Activated T-helper 9 cell treated with anti-CD3 and anti-CD28 coated beads, Interleukin-2, amount 50 U/mL, for 16 hours (primary cell): ENCODE measurements at places on chromosomes 13 and 19.

DNA sequence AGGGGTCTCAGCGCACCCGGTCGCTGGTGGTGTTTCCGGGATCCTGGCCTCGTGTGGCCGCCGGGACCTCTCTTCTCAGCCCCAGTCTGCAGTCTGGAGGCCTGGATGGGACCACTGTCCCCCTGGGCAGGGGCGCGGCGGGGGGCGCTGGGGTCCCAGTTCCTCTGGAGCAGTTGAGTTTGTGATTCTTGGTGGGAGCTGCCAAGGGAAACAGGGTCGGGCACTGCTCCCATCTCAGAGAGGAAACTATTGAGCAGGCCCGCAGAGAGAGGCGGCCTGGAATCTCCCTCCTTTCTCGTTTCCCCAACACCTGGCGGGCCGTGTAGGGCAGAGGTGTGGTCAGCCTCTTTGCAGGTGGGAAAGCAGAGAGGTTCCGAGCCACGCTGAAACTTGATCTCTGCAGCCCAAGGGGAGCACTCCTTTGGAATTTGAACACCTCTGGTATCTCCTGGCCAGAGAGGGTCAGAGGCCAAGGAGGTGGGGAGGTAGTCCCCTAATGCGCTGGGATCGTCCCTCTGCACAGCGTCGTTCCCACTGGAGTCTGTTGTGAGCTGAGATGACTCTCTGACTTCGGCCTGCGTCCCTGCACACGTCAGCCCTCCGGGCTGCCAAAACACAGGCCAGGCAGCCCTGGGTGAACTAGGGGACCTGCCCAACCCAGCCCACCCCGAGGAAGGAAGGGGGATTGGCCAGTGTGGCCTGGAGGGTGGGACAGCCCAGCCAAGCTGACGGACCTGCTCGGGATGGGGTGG, 741 bp downstream of the PLEKHF1 start:
- no peak for DNase-seq

DNA sequence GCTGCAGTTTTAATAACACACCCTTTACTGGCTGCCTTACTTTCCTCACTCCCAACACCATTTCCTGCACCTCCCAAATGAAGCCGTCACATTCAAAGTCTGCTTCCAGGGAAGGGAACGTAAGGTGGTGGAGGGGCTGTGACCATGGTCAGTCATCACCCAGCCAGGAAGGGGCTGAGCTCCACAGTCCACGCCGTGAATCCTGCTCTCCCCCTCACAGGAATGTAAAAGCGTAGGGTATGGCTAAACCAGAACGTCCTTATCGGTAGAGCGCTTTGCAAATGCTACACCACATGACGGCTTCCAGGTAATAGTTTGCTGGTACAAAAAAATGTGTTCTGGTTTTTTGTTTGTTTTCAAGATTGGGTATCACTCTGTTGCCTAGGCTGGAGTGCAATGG, 7.0 kb downstream of the NUMBL start:
- no peak for DNase-seq

DNA sequence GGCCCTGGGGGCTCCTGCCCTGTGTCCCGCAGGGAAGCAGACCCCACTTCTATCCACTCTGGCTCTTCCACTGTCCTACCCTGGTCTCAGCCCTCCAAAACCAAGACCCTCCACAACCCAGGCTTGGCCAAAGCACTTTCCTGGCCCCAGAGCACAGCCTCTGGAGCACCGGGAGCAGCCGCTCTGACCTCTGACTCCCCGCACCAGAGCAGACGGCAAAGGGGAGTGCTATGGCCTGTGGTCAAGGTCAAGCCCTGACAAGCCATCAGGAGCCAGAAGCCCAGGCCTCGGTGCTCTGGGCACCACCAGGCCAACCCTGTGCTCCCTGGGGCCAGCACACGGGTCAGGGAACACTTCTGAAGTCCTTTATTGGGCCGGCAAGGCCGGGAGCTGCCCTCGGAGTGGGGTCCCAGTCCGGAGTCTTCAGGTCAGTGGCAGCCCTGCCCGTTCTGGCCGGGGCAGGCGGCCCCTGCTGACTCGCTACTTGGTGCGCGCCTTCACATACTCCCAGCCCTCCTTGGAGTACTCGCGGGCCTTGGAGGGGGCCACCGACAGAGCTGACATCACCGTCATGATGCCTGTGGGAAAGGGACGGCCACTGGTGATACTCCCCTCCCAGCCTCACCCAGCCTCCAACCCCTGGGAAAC, 2.1 kb downstream of the MICOS13 start:
- DNase-seq = no peak

- no peak for DNase-seq
These were observed 14.0 kb upstream of the RAB20 start for GRCh38 chr13:110575322-110576069.

DNA sequence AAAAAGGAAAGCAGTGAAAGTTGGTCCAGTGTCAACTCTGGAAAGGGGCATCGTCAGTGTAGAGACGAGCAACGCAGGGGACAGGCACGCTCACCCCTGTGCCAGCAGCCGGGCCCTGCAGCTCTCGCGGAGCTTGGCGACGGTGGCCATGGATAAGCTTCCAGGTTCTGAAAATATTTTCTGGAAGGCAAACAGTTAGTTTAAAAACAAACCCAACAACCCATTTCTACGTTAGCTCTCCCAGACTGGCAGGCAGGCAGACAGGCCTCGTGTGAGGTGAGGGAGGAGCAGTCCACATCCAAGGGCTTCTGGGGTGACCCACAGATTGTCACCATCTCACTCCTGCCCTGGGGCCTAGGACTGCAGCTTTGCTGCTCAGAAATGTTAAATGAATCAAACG, 27.4 kb downstream of the LAMP1 start:
- no peak for DNase-seq

DNA sequence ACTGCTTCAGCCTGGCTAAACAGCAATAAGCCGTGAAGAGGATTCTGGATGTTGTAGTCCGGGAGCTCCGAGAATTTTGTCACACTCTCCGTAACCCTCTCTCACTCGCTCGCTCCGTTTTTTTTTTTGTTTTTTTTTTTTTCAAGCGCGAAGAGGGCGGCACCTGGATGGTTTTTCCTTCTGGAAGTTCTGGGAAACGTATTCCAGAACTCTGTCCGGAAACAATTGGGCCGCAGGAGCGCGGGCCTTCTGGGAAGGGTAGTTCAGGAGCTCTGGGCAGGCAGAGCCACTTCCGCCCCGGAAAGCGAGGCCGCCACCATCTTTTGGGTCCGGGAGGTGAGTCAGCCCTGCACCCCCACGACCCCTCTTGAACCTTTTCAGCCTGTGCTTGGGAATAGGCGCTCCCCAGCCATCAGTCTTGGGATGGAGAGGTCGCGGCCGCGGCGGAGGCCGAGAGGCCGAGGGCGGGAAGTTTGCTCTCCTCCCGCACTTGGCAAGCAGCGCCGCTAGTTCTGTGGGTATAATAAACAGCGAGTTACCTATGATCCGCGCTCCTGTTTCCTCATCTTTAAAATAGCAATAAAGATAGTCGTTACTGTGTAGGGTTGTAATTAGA, at the start of gene ZNF227:
TSS of gene ZNF227 (plus strand) at position 283 of the 616 bp plus-strand sequence. CDS start 5,261 bp downstream, outside the sequence.
- DNase-seq = peak; percentile 67

GRCh38 chr13:113001241-113002140, 32.5 kb downstream of the MCF2L start:
- DNase-seq = no peak

DNA sequence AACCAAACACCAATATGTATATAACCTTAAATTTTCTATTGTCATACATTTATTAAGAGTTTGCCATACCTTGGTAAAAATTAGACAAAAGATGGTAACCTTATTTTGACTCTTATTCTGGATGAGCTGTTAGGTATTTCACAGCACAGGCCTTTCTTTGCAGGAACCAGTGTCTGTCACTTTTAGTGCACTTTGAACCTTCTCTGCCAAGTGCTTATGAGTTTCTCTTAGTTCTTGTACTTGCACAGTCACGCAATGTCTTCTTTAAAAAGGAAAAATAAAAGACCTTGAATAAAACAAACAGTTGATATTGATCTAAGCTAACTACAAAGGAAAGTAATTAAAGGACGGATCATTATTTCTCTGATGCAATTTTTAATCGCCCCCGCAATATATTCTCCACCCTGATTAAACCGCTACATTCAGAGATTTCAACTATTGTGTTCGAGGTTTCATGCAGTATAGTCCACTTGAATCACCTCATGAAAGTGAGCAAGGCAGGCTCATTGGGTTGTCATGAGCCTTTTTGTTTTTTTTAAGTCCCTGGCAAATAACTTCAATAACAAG, 534.5 kb downstream of the KLF5 start:
- DNase-seq = no peak

- DNase-seq = no peak
These were observed 6.2 kb upstream of the COLGALT1 start for GRCh38 chr19:17549085-17549740.

GRCh38 chr19:38543807-38544568, 73.8 kb downstream of the MAP4K1 start:
- no peak for DNase-seq

DNA sequence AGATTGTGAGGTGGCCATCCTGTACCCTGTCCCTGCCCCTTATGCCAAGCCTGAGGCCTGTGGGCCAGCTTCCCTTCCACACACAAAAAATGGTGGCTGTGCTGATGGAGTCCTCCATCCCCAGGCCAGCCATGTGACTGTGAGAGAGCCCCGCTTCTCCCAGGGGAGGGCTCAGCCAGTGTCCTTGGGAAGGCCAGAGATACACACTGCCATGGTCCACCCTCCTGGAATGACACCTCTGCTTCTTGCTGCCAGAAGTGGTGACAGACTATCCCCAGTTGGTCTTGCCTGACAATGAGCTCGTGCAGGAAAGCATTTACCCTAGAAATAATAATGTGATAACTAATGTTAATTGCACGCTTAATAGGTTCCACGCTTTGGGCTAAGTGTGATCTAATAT, 38.0 kb downstream of the FAM124A start:
- no peak for DNase-seq

GRCh38 chr13:95137096-95137495, 164.2 kb downstream of the ABCC4 start:
- no peak for DNase-seq

DNA sequence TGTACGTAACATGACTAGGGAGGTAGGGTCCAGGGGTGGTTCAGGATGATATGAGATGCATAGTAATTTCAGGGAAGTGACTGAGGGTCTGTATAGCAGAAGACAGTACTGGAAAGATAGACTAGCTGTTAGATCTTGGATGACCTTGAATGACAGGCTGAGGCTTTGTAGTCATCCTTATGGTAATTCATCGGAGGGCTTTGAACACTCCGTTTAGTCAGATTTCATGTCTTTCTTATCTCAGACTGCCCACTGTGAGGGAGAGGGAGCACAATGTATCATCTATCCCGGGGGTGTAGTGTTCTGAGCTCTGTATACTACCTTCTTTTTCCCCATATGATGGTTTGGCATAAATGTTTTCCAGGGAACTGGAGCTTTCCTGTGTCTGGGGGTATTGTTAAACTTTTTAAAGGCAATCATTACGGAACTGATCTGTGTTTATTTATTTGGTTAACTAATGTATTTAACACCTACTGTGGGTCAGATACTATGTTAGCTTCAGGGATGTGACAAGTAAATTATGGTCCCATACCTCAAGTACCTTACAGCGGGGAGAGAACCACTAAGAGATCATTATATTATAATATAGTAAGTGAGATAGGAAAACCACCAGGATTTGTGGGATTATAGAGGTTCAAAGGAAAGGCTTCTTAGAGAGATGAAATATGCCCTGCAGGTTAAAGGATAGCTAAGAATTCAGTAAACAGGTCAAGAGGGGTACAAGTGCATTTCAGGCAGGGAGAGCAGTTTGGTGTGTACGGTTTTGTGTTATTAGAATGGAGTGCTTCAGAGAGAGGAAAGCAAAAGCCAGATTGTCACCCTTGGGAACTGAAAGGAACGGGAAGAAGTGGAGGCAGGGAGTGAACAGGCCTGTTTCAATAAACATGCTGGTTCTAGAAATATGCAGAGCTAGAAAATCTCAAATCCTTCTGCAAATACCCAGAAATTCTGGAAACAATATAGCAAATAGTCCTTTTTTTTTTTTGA, 164.8 kb upstream of the KL start:
- no peak for DNase-seq

DNA sequence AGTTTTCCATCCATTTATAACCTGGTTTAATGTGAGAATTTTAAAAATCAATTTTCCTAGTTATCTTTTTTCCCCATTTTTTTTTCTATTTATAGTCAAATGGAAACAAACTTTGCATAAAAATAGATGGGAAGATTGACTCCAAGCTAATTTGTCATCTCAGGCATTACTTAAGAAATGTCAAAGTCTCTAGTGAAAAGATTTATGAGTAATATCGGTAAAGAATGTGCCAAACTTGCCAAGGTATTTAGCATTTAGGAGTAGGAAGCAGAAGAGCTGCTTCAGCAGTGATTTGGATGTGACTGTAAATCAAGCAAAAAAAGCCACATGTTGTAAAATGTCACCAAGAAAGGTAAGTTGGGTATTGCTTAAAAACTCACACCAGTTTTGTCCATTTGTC, 108.6 kb downstream of the LACC1 start:
- no peak for DNase-seq

DNA sequence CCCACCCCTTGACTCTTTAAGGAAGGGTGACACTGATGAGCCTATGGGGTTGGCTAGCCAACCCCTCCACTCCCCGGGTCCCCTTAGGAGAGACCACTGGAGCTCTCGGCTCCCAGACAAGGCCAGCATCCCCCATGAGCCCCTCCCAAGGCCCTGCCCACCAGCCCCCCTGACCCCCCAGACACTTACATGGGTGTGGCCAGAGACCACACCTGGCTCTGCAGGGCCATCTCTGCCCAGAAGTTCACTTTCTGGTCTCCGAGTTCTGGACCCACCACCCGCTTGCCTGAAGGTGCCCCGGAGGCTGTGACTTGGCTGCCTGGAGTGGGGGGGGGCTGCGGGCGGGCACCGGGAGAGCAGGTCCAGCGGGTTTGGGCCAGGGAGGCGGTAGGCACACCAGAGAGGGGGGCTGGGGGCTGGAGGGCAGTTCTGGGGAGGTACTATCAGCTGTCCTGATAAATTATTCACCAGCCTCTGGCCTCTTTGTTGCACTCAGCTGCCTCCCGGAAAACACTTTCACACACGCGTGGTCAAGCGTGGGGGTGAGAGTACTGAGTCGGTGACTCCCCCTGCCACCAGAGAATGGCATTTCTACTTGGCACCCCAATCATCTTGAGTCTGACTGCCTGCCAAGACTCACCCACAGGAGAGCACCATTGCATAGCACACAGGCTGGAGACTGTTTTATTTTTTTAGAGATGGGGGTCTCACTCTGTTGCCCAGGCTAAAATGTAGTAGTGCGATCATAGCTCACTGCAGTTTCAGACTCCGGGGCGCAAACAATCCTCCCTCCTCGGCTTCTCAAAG, at the start of gene PALM3:
TSS of gene PALM3 (minus strand) at position 326 of the 807 bp plus-strand sequence. CDS start at position 230, 96 bp downstream.
- DNase-seq = no peak

- DNase-seq = no peak
These were observed 55.0 kb downstream of the ZIC5 start for GRCh38 chr13:99916366-99917103.

- DNase-seq = no peak
These were observed 39.3 kb downstream of the CEACAM1 start for GRCh38 chr19:42488783-42489521.
